Fibroblast of skin of left quadriceps (primary cell): ENCODE measurements at places on chromosomes 5 and 9.

- no peak for DNase-seq
Observed at GRCh38 chr5:133742431-133742988, 130.2 kb upstream of the FSTL4 start.

DNA sequence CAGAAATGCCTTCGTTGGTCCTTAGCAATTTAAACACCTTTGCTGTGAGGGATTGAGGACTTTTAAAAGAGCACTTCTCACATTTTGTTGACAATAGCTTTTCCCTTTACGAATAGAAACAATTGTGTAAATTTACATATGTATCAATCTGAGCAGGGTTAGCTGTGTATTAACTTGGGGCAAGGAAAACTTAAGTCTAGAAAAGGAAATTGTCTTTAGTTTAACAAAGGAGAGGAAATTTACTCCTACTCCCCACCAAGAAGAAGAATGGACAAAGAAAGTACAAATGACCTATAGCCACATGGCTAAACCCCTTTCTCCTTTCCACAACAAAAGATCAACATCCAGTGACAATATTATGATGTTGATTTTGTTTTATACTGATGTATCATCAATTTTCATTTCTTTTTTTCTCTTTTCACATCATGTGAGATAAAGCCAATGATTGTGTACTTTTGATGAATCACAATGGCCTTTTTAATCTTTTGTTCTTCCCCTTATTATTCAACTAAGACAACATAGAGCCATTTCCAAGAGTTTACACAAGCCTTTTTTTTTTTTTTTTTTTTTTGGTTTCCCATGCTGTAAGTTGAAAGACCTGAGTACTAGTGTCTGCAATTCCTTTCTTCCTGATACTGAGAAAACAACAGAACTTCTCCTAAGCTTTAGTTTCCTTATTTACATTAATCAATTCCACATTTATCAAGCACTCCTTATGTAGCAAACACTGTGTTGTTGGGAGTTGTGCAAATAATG, 19.0 kb downstream of the FOXB2 start:
- DNase-seq = no peak

DNA sequence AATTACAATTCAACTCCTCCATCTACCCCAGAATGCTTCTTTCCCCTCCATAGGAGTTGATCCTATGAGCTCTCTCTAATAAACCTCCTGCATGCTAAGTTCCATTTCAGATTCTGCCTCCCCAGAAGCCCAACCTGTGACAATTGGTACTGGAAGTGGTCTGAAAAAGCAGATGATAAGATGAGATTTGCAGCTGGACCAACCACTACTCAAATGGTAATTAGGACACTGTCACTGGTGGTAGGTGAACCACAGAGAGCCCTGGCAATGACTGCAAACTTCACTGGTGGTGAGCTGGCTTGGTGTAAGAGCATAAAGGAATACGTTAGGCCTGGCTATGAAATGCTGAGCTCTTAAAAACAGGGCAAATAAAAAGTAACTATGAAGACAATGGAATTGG, 112.6 kb downstream of the ESM1 start:
- DNase-seq = no peak

GRCh38 chr9:18007621-18008020, 428.8 kb downstream of the SH3GL2 start:
- DNase-seq = no peak

- no peak for DNase-seq
Observed at GRCh38 chr5:140996060-140996459, 29.8 kb downstream of the PCDHAC2 start.

DNA sequence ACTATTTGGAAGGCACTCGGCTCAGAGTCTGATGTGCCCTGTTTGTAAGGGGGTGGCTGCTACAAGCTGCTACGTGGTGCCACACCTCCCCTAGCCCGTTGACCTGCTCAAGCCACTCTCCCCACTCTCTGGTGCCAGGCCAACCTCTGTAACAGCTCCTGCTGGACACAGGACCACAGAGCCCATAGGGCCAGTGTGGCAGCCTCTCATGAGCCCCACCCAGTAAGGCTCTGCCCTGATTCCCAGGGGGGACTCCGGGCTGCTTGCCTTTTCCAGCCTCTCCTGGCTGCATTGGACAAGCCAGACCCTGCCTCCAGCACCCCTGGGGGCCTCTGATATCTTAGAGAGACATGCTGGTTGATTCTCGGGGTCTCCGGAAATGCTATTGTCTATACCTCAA, 53.3 kb upstream of the ANGPTL2 start:
- no peak for DNase-seq

DNA sequence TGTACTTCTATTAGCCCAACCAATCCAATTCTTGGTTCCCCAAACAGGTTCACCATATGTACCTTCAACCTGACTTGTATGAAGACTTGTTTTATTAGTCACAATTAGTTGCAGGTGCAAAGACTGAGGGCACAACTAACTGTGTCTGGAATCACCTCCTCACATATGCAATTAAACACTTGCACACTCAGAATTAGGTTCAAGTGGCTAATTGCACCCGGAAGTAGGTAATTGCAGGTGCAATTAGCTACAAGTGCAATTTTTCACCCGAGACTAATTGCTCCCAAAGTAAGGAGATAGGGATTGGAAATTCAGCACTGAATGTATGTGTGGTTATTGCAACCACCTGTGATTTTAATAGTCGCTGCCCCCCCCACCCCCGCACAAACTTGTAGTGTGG, 338.9 kb downstream of the ZSWIM6 start:
- DNase-seq = no peak

GRCh38 chr9:122164286-122164685, 4.6 kb downstream of the MORN5 start:
- no peak for DNase-seq

DNA sequence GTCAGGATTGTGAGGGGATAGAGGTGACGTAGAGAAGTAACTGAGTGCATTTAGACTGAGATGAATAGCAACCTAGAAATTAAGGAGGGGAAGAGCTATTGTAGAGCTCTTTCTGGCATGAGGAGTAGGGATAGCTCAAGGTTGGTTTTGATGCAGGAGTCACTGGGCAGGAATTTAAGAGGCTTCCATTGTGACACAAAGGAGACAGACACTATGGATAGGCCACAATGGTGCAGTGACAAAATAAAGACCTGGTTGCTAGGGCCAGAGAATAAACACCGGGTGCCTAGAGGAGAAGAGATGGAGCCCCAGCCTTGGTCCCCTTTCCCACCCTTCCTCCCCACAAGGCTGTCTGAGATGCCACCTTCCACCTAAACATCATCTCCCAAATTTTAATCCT, at the start of gene SPZ1:
SPZ1 (plus strand) TSS at position 301 of the 400 bp plus-strand sequence. CDS start 214 bp downstream, outside the sequence.
- DNase-seq = no peak

DNA sequence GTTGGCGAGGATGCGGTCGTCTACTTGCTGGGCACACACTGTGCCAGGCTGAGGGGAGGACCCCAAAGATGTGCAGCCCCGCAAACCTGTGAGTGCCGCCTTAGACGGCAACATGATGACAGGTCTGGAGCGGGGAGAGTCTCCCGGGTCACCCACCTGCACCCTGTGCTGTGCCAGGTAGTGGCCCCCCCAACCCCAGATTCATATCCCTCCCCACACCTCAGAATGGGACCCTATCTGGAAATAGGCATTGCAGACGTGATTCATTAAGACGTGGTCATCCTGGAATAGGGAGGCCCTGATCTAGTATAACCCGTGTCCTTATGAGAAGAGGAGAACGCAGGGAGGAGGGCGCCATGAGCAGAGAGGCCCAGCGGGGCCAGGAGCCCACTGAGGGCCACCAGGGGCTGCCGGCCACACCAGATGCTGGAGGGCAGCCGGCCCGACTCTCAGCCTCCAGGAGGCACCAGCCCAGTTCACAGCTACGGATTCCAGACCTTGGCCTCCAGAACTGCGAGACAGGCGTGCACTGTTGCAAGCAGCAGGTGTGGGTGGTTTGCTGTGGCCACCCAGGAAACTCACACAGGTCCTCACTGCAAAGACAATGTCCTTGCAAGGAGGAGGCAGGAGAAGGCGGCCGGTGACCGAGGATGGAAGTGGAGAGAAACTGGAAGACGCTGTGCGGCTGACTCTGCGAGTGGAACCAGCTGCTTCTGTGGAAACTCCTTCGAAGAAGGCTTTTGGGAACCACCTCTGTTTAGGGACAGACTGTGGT, 131.9 kb upstream of the LPCAT1 start:
- no peak for DNase-seq

DNA sequence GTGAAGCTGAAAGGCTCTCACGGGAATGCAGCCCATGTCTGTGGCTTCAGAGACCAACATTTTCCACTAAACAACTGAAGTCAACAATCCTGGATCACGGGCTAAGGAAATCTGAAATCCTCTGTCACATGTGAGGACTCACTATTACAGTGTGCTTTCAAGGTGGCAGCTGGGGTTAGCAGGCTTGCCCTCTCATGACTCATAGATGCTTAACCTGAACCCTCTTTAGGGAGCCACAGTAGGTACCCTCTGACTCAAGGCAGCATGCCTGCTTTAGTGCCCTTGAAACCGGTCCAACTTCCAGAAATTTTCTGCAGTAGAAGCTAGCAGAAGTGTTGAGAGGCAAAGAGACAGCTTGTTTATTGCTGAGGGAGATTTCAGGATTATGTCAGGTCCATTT, 232.5 kb downstream of the GABRB2 start:
- no peak for DNase-seq

GRCh38 chr9:91817493-91818224, 132.4 kb downstream of the ROR2 start:
- DNase-seq = peak; percentile 81

DNA sequence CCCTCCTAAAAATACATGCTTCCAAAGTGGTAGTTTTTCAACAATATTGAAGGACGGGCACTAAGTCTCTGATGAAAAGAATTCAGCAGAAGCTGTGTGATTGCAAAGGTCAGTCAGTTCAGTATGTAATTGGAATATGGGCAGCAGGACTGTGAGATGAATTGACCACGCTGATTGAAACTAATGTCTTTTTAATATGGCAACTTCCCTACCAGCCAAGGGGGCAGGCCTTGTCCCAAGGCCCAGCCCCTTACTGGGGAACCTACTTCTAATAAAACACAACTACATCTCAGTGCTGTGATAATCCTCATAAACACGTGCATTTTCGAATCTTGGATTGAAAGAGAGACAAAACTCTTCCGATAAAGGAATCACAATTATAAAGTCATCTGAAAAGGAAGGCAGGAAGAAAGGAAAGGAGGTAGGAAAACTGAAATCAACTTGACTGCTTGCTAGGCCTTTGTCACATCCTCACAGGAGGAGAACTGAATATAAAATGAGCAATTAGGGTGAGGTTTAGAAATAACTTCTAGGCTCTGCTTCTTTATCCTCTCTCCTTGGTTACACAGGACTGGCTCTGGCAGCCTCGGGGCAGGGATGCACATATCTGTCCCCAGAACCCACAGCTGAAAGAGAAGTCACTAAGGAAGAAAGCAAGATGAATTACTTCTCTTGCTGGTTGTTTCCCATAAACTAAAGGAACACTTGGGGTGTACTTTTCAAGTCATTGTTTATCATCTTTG, 281.9 kb downstream of the GLIS3 start:
- no peak for DNase-seq
